A549 (cell line): ENCODE measurements at places on chromosomes 5 and 9.
A peak's percentile ranks its signal among the peaks of the same experiment; 100 is the strongest.

DNA sequence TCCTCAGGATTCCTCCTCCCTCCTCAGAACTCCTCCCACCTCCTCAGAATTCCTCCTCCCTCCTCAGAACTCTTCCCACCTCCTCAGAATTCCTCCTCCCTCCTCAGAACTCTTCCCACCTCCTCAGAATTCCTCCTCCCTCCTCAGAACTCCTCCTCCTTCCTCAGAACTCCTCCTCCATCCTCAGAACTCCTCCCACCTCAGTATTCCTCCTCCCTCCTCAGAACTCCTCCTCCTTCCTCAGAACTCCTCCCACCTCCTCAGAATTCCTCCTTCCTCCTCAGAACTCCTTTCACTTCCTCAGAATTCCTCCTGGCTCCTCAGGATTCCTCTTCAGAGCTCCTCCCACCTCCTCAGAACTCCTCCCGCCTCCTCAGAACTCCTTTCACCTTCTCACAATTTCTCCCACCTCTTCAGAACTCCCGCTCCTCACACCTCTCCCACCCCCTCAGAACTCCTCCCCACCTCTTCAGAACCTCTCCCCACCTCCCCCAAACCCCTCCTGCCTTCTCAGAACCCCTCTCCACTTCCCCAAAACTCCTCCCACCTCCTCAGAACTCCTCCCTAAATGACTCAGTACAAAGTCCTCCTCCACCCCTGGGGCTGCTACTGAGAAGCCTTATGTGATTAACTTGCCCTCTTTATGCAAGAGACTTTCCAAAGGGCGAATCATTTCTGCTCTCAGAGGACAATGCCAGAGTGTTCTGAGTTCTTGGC, 23.2 kb downstream of the SLC46A2 start:
- DNase-seq, result peak; percentile 41

- DNase-seq, result no peak
Measured at GRCh38 chr5:72441094-72441723, 66.0 kb downstream of the ZNF366 start.

GRCh38 chr5:142977363-142978051, 207.3 kb downstream of the ARHGAP26 start:
- DNase-seq, result no peak

DNA sequence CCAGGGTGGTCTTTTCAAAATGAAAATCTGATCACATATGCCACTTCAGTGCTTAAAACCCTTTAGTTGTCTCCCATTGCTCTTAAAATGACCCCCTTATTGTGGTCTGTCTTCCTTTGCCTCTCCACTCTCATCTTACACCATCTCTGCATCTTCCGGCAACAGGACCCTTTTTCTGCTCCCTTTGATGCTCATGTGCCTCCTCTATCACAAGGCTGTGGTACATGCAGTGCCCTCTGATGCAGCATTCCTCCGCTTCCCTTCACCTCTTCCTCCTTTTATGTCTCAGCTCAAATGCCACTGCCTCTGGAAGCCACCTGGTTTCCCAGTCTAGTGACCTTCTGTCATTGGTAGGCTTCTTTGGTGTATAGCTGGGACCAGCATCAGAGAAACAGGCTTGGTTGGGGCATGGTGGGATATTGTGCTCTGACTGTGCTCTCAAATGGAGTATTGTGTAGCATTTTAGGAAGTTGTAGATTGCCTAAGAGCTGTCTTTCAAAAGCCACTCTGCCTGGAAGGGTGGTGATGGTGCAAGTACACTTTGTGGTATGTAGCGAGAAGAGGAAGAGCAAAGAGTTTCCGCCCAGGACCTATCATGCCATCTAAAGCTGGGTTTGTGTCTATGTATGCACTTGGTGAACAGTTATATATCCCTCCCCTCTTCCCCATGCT, 28.1 kb downstream of the ARHGAP26 start:
- no peak for DNase-seq

- no peak for DNase-seq
Measured at GRCh38 chr9:123162360-123162759, 106.0 kb downstream of the STRBP start.

DNA sequence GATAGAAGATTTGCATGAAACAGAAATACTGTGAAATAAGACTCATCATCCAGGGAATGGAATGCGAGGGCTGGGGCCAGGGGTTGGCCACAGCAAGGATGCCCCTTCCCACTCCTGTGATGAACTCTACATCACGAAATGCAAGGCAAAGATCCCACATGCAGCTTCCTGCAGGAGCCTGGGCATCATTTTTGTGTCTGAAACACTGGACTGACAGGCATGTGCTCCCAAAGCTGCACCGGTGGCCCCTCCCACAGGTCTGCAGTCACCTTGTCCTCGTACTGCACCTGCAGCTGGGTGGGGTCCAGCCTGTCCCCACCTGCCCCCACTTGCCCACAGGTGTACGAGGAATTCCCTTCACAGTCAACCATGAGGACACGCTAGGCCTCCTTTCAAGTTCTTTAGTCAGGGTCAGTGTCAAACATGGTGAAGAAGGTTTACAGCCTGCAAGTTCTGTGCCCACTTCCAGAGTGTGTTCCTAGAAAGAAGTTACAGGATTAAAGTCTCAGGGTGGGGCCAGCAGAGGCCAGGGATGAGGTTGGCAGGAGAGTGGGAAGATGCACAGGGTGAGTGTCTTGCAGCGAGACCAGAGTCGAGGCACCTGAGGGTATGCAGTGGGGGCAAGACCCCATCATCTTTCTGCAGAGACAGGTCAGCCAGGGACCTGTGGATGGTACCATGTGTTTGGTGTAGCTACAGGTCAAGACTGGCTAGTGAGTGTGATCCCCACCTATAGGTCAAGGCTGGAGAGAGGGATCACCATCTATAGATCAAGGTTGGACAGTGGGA, 155.0 kb upstream of the IRX2 start:
- DNase-seq, result no peak

DNA sequence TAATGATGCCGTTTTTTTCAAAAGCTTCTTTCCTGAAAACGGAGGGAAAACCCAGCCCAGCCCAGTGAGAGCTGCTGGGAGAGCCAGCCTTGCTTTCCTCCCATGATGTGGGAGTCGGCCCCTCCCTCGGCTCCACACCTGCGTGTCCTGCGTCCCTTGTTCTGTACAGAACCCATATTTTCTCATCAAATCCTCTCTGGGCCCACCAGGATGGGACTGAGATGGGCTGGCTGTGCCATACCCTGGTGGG, 8.9 kb downstream of the FLT4 start:
- no peak for DNase-seq

DNA sequence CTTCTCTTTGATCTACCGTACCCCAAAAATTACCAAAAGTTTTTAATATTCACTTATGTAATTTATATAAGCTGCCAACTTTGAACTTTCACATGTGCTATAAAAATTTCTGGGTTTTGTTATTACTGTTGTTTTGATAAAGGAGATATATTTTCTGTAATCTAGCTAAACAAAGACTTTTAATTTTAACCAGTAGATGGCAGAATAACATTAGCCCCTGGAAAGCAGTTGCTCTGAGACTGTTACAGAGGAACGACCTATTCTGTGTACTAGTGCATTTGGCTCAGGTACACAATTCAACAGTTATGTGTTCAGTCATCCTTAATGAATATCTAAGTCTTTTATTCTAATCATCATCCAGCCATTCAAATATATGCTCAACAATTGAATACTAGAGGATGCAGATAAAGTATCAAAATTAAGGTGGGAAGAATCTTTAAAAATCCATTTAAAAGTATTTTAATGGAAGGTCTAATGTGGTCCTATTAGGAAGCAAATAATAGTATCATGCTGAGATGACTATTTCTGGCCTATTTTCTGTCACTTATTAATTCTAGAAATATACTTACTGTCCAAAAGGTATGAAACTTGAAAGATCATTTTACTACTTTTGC, 8.6 kb downstream of the KLHL9 start:
- peak; percentile 42 for DNase-seq

DNA sequence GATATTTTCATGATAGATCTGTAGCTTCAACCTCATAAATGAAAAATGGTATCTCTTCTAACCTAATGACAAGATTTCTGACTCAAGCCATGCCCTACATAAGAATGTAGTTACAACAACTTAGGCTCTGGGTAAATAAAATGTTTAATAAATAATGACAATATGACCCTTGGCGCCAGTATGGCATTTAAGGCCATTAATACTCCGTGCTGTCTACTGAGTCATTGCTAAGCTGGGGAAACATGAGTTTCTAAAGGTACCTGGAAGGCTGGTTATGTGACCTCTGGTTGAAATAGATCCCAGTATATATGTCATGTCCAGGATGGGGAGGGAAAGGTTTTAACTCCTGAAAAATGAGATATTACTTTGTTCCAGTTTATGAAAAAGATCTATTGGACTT, 58.0 kb upstream of the CEMIP2 start:
- DNase-seq, result no peak

DNA sequence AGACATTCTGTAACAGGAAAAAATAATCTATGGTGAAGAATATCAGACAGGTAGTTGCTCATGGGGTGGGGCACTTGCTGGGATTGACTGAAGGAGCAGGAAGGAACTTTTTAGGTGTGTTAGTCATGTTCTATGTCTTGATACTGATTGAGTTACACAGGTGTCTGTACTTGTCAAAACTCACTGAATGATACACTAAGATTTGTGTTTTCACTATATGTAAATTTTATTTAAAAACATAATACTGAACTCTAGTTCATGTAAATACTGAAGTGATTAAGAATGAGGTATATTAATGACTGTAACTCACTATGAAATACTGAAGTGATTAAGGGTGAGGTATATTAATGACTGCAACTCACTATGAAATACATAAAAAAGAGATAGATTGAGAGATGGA, 28.5 kb downstream of the IL6ST start:
- no peak for DNase-seq

DNA sequence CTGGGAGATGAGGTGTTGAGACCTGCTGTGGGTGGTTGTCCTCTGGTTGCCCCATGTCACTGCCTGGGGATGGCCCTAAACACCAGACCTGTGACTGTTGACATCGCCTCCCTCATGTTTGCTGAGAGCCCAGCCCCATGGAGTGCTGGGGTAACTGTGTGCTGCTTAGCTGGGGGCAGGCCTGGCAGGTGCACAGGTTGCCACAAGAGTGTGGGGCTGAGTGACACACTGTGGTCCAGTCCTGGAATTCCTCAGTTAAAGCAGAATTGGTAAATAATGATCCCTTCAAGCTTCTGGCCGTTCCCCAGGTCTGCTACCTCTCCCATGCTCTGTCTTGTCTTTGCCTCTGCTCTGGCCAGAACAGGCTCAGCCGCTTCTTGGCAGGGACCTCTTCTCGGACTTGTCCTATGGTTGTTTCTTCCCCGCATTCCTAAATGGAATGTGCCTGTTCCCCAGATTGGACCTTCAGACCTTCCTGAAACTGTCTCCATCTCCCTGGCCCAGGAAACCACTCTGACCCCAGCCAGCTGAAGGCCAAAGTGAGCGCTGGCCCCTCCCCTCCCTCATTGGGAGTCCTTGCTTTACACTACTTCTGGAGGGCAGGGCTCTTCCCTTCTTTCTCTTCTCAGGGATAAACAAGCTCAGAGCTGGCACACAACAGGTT, 61.2 kb upstream of the PITX1 start:
- no peak for DNase-seq

- no peak for DNase-seq
Measured at GRCh38 chr5:17177501-17178372, 39.7 kb upstream of the BASP1 start.

DNA sequence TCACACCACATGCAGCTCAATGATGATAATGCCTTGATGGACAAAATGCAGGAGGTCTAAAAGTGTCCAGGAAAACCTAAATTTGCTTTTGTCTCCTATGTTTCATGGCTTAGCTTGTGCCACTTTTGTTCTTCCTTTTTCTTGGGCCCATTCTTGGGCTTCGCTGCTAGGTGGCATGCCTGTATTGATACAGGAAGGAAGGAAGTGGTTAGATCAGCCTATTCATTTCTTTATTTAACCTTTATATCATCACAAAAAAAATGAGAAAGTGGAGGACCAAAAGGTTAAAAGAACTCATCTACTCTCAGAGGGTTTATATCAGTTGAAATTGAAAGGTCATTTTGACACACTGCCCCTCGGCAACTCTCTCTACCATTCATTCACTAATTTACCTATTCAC, 260.2 kb downstream of the ARHGAP26 start:
- DNase-seq, result no peak

DNA sequence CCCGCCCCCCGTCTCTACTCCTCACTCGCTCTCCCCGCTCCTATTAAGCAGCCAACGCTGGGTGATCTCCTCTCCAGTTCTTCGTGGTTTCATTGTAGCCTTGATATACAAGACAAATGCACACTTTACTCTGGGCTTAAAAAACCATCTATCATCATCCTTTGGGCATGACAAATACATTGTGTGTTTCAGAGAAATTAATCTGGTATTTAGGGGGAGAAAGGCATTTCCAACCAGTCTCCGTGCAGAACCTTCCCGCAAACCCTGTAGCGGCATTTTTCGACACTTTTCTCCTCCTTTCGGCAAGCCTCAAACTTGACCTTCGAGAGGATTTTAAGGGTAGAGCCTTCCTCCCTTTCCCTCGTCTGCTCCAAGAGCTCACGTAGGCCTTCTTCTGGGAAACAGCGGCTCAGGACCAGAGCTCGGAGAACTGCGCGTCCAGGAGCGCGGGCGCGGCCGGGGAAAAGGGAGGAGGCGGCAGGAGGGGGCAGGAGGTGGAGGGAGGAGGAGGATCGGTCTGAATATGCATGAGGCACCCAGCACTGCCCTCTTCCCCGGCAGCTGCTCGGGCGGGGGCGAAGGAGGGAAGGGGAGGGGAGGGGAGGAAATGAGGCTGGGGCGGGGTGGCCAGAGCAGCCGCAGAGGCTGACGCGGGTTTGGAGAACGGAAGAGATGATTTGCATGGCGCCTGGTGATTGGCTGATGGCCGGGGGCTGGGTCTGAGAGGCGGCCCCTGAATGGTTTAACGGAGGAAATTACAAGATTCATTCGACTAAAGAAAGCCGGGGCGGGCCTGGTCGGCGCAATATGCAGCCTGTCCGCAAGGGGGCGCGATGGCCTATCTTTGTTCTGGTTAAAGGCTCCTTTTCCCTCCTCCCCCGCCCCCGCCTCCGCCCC, 127.5 kb downstream of the TMEM161B start:
- DNase-seq, result peak; percentile 95

DNA sequence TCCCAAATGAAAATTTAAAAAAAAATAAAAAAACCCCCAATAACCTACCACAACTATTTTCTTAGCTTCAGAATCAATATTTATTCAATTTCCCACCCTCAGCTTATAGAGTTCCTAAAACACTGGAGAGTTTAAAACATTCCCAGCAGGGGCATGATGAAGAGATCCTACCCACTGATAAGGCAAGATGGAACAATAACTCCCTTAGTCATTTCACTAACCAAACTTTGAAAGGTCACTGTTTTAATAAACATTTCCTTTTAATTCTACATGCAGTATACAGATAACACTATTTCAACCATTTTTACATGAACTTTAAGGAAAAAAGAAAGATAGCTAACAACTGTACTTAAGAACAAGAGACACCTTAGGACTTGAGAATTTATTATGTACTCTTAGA, 34.9 kb upstream of the ACOT12 start:
- peak; percentile 15 for DNase-seq

DNA sequence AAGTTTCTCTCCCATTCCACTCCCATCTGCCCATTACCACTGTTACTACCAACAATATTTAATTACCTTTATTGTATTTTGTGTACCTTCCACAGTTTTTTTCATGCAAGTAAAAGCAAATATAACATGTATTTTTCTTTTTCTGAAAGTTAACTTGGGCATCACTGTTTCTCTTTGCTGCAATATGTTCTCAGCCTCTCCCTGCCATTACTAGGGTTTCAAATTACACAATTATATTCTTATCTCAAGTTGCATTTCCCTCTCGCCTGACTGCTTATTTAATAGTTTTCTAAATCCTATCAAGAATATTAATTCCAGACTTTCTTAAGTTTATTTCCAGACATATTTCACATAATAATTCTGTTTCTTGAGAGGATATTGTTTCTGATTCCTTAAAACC, 46.9 kb upstream of the GAS1 start:
- DNase-seq, result no peak

GRCh38 chr5:135208903-135209721, 175.1 kb upstream of the PITX1 start:
- peak; percentile 40 for DNase-seq
